ENCODE measurements at places on chromosomes 6 and 20.

GRCh38 chr6:7912736-7913517, 2.3 kb upstream of the TXNDC5 start:
- no peak for DNase-seq

GRCh38 chr6:114897536-114897935, 554.7 kb upstream of the HS3ST5 start:
- DNase-seq = no peak

DNA sequence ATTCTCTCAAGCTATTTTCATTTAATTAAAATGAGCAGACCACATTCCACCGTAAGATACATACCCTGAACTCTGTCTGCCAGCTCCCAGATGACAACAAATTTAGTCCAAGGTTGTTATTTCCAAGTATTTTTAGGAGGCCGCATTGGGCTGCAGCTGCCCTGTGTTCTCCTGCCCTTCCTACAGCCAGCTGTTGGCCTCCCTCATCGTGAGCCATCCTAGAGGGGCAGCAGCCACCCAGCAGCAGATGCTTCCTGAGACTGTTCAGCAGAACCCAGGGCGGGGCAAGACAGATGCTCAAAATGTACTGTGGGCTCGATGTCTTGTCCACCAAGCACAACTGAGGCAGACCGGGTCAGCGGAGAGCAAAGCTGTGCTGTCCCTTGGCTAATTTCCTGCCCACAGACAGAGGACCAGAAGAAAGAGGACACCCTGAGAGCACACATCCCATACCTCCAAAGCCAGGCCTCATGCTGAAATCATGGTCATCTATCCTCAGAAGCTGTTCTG, 16.4 kb downstream of the GABRR1 start:
- DNase-seq = no peak

DNA sequence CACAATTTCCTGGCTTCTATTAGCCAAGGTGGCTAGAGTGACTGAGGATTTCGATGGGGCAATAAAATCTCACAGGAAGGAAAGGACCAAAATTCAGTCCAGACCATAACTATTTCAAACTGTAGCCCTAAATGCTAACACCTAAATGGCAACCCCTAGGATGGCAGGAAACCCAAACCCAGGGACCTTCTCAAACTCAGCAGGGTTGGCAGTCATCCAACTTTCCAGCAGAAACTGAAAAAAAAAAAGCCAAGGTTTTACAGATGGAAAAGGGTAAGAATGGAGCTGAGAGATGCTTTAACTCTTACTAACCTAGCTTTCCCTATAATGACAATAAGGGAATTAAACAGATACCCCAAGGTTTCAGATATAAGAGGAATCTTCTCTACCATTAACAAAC, 10.5 kb downstream of the IBTK start:
- no peak for DNase-seq

DNA sequence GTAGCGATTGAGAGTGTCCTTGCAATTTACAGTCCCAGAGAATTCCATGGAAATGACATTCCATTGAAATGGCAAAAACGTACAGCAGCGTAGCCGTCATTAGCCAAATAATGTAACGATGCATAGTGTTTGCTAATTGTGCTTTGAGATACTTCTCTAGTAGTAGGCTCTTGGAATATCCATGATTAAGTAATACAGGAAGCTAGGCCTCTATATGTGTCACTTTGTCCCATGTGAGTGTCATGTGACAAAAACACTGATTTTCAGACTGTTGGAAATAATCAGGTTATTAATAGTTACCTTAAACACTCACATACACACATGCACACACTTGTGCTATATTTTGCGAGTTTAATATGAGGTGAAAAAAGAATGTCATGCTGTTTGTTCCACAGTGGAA, 35.2 kb downstream of the SLX4IP start:
- no peak for DNase-seq

GRCh38 chr20:34984756-34985261, 29.1 kb downstream of the MYH7B start:
- no peak for DNase-seq

DNA sequence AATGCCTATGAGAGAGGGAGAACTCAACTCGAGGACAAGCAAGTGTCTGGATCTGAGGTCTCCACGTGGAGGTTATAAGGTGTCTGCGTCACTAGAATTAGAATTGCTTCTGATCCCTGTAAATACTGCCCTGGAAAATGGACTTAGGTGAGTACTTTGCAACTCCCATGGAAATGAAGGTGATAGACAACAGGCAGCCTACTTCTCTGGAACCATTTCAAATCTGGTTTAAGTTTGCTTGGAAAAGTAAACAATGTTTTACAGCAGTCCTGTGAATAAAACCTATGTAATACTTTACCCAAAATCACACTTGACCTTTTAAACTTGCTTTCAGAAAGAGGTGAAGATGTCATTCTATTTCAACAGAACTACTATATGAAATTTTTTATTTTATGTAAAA, 70.1 kb upstream of the TENT5A start:
- no peak for DNase-seq

DNA sequence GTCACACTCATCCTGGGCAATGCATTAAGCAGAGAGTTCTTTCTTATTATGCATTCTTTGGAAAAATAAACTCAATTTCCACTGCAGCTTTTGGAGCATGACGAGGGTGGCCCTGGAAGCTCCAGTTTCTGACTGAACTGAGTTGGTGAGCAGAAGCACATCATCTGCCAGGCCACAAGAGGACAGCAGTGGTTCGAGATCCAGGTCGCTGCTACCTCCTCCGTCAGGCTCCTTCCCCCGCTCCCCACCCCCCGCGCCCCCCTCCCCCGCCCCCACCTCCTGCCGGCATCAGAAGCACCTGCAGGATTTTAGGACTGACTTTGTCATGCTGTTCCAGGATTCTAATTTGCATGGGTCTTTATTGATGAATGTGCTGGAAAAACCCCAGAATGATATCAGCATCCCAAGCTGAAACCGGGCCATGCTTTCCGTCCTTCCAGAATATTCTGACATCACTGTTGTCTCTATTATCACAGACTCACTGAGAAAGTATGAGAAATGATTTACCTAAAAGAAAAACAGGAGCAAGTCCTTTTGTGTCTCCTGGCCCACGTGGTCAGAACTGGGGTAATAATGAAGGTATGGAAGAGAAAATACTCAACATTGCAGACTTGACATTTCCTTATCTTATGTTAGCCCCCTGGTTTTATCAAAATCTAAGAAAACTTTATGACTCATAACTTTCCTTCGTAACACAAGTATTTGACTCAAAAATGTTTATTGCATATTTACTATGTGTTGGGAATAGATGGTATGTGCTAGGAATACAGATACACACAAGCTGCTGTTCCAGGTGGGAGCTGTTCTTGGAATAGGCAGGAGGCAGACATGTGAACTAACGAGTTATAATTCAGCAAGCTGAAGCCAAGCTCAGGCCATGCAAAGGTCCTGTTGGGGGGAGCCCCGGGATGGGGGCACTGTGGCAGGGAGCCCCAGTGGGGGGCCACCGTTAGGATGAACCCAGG, 220.2 kb upstream of the EXOC2 start:
- DNase-seq = no peak

- no peak for DNase-seq
Observed at GRCh38 chr20:35387334-35387733, 24.4 kb downstream of the UQCC1 start.

- DNase-seq = no peak
Observed at GRCh38 chr6:136604928-136605510, 54.8 kb upstream of the MAP7 start.

- no peak for DNase-seq
Observed at GRCh38 chr20:13486694-13487093, 152.0 kb downstream of the TASP1 start.

DNA sequence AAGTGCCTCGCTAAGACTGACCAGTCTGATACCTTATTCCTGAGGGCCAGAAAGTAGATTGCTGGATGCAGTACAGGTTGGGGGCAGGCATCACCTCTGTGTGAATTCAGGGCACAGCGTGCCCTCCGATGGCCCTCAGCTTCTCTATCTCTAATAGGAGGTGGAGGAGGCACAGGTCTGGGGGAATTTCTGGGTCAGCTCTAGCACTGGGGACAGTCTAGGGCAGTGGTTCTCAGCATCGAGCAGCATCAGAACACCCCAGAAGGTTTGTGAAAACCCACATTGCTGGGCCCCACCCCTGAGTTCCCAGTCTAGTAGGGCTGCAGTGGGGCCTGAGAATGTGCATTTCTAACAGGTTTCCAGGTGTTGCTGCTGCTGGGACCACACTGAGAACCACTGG, 166.7 kb downstream of the CDC5L start:
- DNase-seq = no peak

DNA sequence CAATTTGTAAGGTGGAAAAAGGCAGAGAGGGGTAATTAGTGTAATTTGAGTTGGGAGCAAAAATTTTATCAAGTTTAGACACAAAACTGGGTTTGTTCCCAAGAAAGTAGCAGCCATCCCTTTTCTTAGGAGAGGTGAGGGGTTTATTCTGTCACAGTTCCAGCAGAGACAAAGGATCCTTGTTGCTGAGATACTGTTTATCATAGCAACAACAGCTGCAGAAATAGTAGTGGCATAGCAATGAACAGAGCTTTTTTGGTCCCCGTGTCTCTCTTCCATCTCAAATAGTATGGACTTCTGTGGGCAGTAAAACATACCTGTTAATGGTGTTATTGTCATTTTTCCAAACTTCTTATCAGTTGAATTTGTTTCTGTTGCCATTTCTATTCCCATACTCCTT, 23.9 kb downstream of the ZKSCAN8 start:
- DNase-seq = no peak

DNA sequence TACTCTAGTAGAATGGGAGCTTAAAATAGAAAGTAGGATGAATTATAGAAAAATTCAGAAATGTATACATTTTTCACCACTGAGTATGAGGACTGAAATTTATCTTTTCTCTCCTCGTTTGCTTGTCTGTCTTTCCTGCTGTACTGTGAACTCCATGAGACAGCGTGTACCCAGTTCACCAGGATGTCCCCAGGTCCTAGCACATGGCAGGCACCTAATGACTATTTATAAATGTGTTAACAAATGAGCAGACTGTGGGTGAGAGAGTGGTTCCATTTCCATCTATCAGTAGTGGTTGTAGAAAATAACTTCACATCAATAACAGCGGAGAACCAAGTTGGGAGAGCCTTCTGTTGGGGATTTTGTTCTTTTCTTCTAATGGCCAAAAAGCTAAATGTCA, 106.3 kb downstream of the NUS1 start:
- no peak for DNase-seq

DNA sequence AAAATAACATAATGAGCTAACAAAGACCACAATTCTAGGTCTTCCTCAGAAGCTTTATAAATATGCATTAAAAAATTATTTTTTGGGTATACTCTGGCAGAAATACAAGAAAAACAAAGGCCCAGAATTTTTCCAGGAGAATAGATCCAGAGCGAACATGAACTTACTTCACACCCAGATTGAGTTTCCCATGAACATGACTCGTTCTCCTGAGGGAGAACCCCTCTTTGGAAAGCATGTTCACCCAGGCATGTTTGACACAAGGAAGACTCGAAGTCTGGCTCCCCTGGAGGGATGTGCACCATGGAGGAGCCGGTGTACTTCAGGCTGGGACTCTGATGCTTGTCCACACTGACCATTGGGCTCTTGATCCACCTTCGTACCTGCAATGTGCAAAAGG, 56.1 kb downstream of the SGK1 start:
- no peak for DNase-seq

GRCh38 chr6:96007663-96008062, 8.1 kb upstream of the FUT9 start:
- DNase-seq = no peak

- DNase-seq = no peak
Observed at GRCh38 chr6:68094070-68094469, 541.0 kb upstream of the ADGRB3 start.

DNA sequence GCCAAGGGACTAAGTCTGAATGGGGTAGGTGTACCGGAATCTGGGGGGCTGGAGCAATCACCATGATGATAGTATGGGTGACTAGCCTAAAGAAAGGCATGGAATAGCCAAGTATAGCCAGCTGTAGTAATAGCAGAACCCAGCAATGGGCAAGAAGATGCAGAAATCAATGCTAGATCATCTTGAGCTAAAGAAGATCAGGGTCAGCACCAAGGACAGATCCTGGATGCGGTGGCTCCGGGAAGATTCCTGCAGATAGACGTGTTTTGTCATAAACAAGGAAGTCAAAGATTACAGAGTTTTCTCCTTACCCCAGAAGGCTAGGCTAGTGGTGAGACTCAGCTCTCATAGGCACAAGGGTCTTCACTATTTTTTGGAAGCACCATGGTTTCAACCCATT, 561.6 kb upstream of the CHD6 start:
- no peak for DNase-seq

GRCh38 chr6:142542704-142543233, 241.0 kb downstream of the ADGRG6 start:
- DNase-seq = no peak

DNA sequence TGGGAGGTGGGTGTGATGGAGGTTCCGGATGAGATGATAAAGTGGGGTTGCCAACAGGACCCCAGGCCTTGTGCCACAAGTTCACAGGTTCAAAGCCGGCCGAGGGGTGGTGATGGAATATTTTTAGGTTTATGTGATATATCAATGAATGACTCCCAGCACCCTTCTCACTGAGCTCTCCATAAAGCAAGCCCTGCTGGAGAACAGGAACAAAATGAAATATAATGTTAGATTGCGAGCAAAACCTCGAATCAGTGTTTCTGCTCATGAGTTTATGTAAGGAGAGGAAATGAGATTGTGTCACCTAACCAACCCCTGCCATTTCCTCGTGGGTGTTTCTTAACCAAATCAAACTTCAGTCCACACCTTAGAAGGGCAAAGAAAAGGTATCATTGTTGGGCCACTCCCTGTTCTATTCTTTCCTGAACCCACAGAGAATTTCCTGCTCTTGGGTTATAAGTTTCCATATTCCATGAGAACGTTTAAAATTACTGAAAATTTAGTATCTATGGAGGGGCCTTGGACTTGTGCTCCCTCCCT, 192.2 kb upstream of the EXOC2 start:
- no peak for DNase-seq

DNA sequence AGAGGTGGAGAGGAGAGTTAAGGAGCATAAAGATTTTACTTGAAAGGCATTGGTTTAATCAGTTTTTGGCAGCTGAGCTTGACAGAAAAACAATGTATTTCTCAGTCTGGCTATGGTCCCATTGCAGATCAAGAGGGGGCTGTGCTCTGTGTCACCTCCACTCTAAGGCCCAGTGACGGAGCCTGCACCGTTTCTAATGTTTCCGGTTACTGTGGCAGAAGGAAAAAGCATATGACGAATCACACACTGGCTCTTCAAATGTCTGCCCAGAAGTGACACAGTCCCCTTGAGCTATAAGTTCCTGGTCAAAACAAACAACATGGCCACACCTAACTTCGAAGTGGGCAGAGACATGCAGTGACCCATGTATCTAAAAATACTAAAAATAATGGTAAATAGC, 372.0 kb downstream of the PLCB1 start:
- DNase-seq = no peak
